Foreskin melanocyte (primary cell): ENCODE measurements at places on chromosomes 16 and 17.

DNA sequence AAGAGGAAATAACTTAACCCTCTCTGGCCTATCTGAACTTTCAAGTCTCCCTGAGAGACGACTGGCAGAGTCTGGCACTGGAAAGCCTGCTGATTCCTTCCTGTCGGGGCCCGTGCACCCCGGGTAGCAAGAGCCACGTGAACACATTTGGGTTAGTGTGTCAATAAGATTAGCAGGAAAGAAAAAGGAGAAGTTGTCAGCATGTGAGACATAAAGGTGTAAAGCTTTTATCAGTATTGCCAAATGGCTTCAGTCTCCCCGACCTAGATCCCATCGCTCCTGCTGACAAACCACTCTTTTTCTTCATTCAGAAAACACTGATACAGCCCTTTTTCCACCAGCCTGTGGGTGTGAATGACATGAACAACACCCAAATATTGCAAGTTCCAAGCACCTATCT lies 74.4 kb downstream of the CCT6B start:
- no peak for DNase-seq

GRCh38 chr17:9897372-9897968 lies 7.6 kb downstream of the RCVRN start:
- no peak for DNase-seq

GRCh38 chr16:65125871-65126270 lies 4.0 kb upstream of the CDH11 start:
- no peak for DNase-seq

DNA sequence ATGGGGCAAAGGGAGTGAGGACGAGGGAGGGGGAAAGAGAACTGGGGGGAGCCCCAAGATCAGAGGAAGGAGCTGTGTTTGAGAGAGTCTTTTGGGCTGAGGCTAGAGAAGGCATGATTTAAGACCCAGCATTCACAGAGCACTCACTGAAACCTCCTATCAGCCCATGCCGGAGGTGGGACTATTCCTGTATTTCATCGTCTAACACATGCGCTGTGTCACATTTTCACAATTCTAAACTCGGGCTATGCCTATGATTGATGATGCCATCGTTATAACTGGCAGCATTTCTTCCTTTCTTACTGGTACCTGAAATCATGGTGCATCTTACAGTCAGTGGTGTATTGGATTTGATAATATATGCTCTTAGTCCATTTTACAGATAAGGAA lies 3.5 kb downstream of the FAM171A2 start:
- DNase-seq, result no peak

- DNase-seq, result no peak
Measured at GRCh38 chr16:598823-599739, 9.2 kb downstream of the RAB40C start.

GRCh38 chr17:37088459-37088858 lies 139.7 kb downstream of the AATF start:
- no peak for DNase-seq

- DNase-seq, result no peak
Measured at GRCh38 chr17:73689596-73690275, 45.5 kb upstream of the SDK2 start.

DNA sequence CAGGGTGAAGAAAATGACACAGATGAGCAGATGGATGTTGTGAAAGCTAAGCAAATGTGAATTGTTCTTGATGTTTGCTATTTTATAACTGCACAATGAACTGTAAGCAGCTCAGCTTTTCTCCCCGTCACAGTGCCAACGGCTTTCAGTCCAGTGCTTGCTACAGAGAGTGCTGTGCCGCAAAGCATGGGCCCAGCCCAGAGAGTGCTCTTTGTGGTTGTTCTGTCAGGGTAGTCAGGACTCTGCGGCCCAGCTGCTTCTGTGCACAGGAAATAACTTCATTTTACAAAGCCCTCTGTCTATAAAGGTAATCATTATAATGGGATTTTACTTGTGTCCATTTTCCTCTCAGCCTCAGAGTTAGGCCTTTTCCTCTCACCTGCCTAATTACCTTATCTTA lies 39.1 kb downstream of the CDRT15 start:
- DNase-seq, result no peak

GRCh38 chr16:55136356-55137150 lies 187.4 kb upstream of the IRX6 start:
- no peak for DNase-seq

GRCh38 chr17:42517516-42517915 lies 18.5 kb upstream of the NAGLU start:
- DNase-seq, result peak; percentile 76

GRCh38 chr17:40326832-40327199 lies 17.8 kb downstream of the RARA start:
- DNase-seq, result no peak

DNA sequence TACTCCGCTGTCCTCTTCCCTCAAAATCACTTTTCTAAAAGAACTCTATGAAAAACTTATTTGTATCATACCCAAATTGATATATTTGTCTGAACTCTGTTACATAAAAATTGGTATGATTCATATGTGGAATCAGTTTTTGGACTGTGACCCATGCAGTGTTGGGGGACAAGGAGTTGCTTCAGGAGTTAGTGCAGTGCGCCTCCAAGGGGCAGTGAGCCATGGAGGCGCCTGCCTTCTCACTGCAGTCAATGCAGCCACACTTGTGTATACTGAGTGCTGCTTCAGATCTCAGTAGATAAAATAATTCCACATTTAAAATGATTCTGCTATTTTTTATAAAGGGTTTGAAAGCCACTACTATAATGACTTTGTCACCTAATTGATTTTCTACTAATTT lies 32.5 kb downstream of the DGKE start:
- no peak for DNase-seq

DNA sequence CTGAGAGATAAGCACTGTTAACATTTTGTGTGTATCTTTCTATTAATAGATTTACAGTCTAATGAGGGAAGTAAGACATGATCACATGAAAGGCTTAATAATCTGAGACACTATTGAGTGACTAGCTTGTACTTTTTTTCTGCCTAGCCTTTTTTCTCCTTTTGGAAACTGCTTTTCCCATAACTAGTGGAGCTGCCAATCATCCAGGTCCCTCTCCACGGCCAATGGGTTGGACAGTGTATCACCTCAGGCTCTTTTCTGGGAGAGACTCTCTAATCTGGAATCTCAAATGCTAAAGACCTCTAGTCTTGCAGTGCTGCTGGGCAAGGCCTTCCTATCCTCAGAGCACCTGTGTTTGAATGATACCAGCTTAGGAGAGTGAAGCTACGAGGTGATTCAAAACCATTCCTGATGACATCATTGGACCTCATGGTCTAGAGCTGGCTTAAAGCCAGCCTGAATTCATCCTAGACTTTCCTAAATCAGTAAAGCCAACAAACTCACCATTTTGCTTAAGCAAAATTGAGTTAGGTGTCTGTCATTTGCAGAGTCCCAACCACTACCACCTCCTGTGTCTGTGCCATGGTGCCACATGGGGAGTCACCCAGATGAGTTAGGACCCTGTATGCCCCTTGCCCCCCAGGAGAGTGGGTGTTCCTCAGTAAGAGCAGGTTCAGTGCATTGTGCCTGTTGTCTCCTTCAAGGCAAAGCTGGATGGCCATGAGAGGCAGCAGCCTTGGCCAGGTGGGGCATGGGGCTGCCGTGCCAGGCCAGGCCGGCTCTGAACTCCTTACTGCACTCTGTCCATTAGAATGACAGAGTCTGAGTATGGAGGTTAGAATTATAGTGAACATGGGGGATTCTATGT lies 62.9 kb downstream of the SPECC1 start:
- peak; percentile 44 for DNase-seq

DNA sequence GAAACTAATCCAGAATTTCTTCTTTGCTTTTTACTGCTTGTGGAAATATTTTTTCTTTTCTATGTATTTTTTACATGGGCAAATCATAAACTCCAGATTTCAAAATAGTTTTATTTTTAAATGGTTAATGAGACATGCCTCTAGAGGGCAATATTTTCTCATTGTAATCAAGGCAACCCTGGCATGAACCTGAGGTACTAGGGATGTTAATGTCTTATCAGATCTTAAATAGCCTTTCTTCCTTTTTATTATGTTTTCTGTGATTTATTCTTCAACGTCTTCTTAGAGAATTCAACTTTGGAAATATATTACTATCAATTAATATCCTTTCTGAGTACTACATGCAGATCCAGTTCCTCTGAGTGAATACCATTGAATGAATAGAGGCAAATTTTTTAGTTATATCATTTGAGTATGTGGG lies 324.7 kb downstream of the BCAS3 start:
- peak; percentile 46 for DNase-seq

GRCh38 chr17:18371455-18371854 lies 6.1 kb upstream of the EVPLL start:
- DNase-seq, result no peak

DNA sequence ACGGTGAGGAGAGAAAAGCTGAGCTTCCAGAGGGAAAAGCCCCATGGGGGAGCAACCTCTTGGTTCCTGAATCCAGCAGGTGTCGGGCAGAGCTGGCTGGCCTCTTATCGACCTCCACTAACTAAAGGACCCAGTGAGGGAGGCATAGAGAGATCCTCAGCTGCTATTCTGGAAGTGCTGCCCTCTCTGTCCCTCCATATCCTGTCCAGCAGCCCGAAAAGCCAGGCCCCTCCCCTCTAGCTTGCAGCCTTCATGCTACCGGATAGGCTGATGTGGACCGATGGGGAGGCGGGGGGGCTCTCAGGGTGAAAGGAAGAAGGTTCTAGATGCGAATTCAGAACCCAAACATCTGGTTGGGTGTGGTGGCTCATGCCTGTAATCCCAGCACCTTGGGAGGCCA lies 24.9 kb downstream of the MXRA7 start:
- DNase-seq, result no peak

GRCh38 chr17:75125984-75126383 lies 5.6 kb downstream of the NT5C start:
- no peak for DNase-seq

GRCh38 chr17:31854672-31855071 lies 4.4 kb downstream of the COPRS start:
- no peak for DNase-seq

DNA sequence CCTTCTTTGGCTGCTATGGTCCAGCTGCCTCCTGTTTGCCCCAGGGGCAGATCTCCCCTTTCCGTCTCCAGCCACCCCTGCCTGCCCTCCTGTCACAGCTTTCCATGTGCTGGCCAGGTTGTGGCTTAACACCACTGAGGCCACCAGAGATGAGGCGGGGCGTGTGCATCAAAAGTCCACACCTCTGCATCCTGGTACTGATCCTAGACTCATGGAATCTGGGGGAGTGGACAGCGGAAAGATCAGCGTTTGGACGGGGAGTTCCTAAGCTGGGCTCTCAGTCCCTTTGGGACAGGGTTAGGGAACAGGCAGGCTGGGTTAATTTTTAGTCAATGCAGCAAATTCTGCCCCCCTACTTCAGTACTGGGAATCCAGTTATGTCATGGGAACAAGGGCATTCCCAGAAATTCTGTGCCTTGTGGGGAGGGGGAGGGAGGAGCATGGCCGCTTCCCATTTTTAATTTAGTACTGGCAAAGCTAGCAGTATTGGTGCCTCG lies 3.9 kb downstream of the IGFBP4 start:
- no peak for DNase-seq

- DNase-seq, result no peak
Measured at GRCh38 chr17:69551212-69552010, 136.9 kb downstream of the MAP2K6 start.

GRCh38 chr17:7080456-7081041 lies 498 bp upstream of the CLEC10A start:
- DNase-seq, result no peak

DNA sequence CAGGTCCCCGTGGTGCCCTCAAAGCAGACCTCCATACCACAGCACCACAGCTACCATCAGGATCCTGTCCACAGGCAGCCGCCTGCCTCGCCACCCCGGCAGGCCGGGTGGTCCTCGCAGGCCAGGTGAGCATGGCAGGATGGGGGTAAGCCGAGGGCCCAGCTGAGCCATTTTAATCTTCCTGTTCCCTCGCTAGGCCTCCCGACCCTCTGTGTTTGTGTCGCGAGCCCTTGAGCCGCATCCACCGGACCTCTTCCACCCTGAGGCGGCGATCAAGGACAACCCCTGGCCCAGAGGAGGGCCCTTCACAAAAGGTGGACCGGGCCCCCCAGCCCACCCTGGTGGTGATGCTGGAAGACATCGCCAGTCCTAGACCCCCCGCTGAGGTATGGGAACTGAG lies 2.0 kb downstream of the PRR14 start:
- DNase-seq, result no peak

DNA sequence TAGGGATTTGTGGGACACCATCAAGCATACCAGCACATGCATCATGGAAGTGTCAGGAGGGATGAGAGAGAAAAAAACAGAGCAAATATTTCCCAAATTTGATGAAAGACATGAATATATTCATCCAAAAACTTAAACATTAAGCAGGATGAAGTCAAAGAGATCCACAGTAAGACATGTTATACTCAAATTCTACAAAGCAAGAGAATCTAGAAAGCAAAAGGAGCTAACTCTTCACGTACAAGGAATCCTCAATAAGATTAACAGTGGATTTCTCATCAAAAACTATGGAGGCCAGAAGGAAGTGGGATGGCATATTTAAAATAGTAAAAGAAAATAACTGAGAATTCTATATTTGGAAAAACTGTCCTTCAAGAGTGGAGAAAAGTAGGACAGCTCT lies 374.8 kb downstream of the ZFHX3 start:
- DNase-seq, result no peak

DNA sequence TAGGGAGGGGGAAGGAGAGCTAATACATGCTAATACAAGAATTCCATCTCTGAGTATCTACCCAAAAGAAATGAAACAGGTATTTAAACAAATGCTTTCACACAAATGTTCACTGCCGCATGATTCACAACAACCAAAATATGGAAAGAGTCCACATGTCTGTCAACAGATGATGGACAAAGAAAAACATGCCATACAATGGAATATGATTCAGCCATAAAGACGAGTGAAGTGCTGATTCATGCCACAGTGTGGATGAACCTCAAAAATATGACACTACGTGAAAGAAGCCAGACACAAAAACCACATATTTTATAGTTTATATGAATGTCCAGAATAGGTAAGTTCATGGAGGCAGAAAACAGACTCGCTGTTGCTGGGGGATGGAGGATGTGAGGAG lies 321.4 kb downstream of the FOXL1 start:
- no peak for DNase-seq

DNA sequence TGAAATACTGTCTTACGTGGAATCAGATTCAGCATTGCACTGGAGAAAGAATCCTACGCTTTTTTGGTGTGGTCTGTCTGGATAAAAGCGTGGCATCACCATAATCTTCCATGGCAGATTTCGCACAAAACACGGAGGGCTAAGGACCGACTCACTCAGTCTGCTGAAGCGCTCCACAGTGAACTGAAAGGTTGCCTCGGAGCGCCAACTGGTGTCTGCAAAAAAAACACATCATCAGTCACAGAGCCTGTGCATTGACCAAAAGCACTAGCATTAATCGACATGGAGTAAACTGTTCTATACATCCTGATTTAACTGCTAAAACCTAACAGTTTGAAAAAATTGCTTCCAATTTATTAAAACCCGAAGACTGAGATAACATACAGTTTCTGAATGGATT lies 40.5 kb downstream of the USP7 start:
- DNase-seq, result no peak

DNA sequence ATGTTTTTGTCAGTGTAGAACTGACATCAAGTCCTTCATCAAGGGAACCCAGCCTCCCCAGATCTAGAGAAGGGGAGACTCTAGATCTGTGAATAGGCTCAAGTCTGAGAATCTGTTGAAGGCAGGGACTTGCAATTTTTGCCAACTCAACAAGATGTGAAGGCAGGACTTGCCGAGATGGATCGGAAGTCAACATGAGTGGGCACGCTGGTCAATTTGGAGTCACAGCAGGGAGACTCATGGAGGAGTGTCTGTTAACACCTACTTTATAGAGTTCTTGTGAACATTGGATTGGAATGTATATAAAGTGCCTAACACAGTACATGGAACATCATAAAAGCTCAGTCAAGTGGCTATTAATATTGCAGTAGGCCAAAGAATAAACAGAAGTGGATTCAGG lies 10.0 kb downstream of the ZNF689 start:
- no peak for DNase-seq
